Effector memory CD8-positive, alpha-beta T cell (primary cell): ENCODE measurements at places on chromosomes 5 and 9.
A peak's percentile ranks its signal among the peaks of the same experiment; 100 is the strongest.

DNA sequence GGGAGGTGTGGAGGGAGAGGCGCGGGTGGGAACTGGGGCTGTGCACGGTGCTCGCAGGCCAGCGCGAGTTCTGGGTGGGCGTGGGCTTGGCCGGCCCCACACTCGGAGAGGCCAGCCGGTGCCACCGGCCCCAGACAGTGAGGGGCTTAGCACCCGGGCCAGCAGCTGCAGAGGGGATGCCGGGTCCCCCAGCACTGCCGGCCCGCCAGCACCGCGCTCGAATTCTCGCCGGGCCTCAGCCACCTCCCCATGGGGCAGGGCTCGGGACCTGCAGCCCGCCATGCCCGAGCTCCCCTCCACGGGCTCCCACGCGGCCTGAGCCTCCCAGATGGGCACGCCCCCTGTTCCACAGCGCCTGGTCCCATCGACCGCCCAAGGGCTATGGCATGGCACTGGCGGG, 104.6 kb downstream of the GLIS3 start:
- H3K4me1 ChIP-seq = peaks cover 1% of the 10 kb centered on the region
- no peaks in the 10 kb centered on the region for H3K36me3 ChIP-seq
- H3K27ac ChIP-seq = no peak overlapping the region

GRCh38 chr5:652773-653350, 40.3 kb downstream of the TPPP start:
- H3K36me3 ChIP-seq = peaks cover 23% of the 10 kb centered on the region
- no peak overlapping the region for H3K4me3 ChIP-seq
- H3K4me1 ChIP-seq = no peaks in the 10 kb centered on the region
- H3K27ac ChIP-seq = peak overlapping the region; percentile 35
- no peaks in the 10 kb centered on the region for H3K27me3 ChIP-seq

GRCh38 chr9:135960411-135961276, 529 bp downstream of the UBAC1 start:
- peak overlapping the region; percentile 91 for H3K27ac ChIP-seq
- H3K36me3 ChIP-seq = peaks cover 10% of the 10 kb centered on the region
- H3K4me1 ChIP-seq = peaks cover 16% of the 10 kb centered on the region
- H3K27me3 ChIP-seq = peaks cover 10% of the 10 kb centered on the region
- peak overlapping the region; percentile 89 for H3K4me3 ChIP-seq

DNA sequence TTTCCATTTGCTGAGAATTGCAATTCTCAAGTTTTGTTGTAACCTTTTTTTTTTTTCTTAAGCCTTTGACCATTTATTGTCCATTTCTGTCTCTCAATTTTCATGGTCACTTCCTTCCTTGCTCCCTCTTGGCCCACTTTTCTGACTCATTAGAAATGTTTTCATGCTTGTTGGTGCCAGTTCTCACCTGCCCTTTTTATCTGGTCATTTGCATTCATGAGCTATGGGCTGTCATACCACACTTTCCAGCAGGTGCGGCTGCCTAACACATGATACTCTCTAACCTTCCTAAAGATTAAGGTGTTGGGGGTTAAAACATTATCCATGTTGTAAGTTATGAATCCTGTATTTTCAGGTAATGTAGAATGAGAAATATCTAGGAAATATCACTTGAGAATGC, 150.5 kb upstream of the TLX3 start:
- H3K4me3 ChIP-seq = no peak overlapping the region
- no peaks in the 10 kb centered on the region for H3K36me3 ChIP-seq
- no peaks in the 10 kb centered on the region for H3K4me1 ChIP-seq
- no peak for DNase-seq

DNA sequence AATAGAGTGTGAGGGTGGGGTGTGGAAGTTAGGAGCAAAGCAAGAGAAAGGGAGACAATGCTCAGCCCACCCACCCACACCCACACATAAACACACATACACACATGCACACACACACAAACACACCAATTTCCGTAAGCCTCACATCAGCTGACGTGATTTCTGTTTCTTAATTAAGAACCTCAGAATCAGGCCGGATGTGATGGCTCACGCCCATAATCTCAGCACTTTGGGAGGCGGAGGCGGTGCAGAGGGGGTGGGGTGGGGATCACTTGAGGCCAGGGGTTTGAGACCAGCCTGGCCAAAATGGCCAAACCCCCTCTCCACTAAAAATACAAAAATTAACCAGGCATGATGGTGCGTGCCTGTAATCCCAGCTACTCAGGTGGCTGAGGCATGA, 26.4 kb upstream of the PIK3R1 start:
- peak; percentile 10 for DNase-seq
- peak overlapping the region; percentile 4 for H3K4me3 ChIP-seq
- H3K36me3 ChIP-seq = no peaks in the 10 kb centered on the region
- H3K4me1 ChIP-seq = no peaks in the 10 kb centered on the region
- H3K27ac ChIP-seq = no peak overlapping the region

GRCh38 chr9:122200960-122201595, 27.7 kb downstream of the LHX6 start:
- no peak for DNase-seq
- H3K36me3 ChIP-seq = no peaks in the 10 kb centered on the region
- peaks cover 21% of the 10 kb centered on the region for H3K27me3 ChIP-seq
- H3K27ac ChIP-seq = no peak overlapping the region
- no peak overlapping the region for H3K4me3 ChIP-seq

- no peaks in the 10 kb centered on the region for H3K36me3 ChIP-seq
- DNase-seq = no peak
- peaks cover under 1% of the 10 kb centered on the region for H3K4me1 ChIP-seq
- no peak overlapping the region for H3K27ac ChIP-seq
- H3K27me3 ChIP-seq = no peaks in the 10 kb centered on the region
Observed at GRCh38 chr5:131812371-131813160, 15.7 kb upstream of the FNIP1 start.

DNA sequence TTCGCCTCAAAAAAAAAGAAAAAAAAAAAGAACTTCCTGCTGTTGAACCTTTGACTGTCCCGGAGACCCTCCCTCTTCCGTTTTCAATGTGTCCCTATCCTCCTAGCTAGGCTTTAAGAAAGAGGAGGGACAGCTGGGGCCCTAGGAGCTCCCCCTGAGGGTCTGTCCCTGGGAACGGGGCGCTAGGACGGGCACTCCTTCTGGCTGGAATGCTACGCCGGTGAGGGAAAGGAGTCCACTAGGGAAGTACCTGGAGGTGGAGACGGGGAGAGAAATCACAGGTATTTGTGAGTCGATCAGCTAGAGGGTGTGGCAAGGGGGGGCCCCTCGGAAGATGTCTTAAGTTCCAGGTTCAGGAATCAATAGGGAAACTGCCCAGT, 4.6 kb downstream of the SIT1 start:
- H3K36me3 ChIP-seq = peaks cover 33% of the 10 kb centered on the region
- H3K27ac ChIP-seq = peak overlapping the region; percentile 96
- DNase-seq = no peak
- peak overlapping the region; percentile 91 for H3K4me3 ChIP-seq

DNA sequence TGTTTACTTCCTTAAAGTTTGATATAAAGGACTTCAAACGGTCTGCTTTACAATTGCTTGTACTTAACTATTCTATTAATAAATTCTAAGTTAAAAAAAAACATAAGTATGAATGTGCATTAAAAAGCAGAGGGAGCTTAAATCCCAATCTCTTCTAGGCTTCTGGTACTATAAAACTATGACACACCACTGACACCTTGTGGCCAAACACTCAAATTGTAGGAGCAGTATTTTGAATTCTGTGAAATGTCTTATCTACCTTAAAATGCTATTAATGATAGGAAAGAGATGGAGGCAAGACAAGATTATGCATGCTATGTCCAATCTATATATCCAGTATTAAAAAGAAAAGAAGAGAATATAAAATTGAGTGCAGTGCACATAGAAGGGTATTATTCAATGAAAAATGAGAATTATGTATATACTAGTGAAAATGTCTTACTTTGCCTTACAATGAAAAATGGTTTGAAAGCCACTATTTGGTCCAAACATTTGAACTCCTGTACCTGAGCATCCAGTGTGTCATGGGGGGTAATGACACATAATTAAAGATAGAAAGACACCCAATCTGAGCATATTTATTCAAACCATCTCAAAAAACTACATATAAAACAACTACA, 87.6 kb downstream of the ERP44 start:
- no peaks in the 10 kb centered on the region for H3K4me1 ChIP-seq
- no peak overlapping the region for H3K4me3 ChIP-seq
- peaks cover 25% of the 10 kb centered on the region for H3K36me3 ChIP-seq
- no peaks in the 10 kb centered on the region for H3K27me3 ChIP-seq
- no peak overlapping the region for H3K27ac ChIP-seq

DNA sequence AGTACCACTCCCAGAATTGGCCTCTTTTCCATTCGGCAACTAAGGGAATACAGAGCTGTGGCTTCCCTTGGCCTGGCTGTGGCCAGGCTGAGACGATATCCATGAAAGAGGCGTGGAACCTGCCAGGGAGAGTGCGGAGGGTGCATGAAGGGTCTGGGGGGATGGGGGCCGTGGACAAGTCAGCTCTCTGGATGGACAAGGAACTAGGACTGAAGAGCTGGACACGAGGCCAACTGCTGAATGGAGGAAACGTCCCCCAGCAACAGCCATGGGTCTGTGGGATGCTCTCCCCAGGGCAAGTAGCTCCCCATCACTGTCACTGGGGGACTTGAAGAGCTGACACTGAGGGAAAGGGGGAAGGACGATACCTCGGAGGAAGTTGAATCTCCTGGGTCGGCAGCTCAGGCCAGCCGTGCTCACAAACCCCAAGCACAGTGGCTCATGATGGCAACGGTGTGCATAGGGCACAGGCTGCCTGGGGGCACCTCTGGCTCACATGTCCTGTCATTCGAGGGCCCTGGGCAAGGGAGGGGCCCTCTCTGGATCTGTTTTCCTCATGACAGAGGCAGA, 4.1 kb upstream of the OLFM1 start:
- DNase-seq = no peak
- no peaks in the 10 kb centered on the region for H3K36me3 ChIP-seq
- peaks cover 51% of the 10 kb centered on the region for H3K27me3 ChIP-seq
- no peak overlapping the region for H3K4me3 ChIP-seq
- H3K27ac ChIP-seq = no peak overlapping the region
- H3K4me1 ChIP-seq = peaks cover 5% of the 10 kb centered on the region

- H3K27ac ChIP-seq = no peak overlapping the region
- no peak for DNase-seq
- H3K36me3 ChIP-seq = no peaks in the 10 kb centered on the region
- H3K27me3 ChIP-seq = no peaks in the 10 kb centered on the region
Observed at GRCh38 chr5:56291661-56292374, 58.7 kb upstream of the ANKRD55 start.

DNA sequence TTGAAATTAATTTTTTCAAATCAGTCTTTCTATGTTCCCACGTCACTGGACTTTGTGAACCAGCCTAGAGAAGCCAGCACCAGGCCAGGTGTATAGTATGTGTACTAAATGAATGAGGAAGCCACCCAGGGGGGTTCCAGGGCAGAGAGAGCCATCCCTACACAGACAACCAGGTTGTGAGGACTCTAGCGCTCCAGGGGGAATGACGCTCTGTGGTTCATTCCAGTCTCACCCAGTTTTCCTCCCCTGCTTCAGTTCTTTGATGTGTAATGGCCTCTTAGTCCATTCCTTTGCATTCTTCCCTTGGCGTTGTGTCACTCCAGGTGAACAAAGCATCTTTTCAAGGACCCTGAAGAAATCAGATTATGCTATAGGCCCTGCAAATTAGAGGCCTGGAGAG, 330.6 kb downstream of the NSG2 start:
- H3K4me3 ChIP-seq = no peak overlapping the region
- no peak overlapping the region for H3K27ac ChIP-seq
- no peak for DNase-seq
- no peaks in the 10 kb centered on the region for H3K36me3 ChIP-seq
- no peaks in the 10 kb centered on the region for H3K27me3 ChIP-seq

- peak overlapping the region; percentile 90 for H3K4me3 ChIP-seq
- DNase-seq = no peak
- H3K27me3 ChIP-seq = no peaks in the 10 kb centered on the region
- H3K27ac ChIP-seq = peak overlapping the region; percentile 96
- H3K4me1 ChIP-seq = peaks cover 49% of the 10 kb centered on the region
Observed at GRCh38 chr5:99033014-99033900, 104.5 kb upstream of the CHD1 start.

GRCh38 chr9:20805766-20806165, 121.7 kb downstream of the FOCAD start:
- H3K4me1 ChIP-seq = no peaks in the 10 kb centered on the region
- no peaks in the 10 kb centered on the region for H3K36me3 ChIP-seq
- no peak for DNase-seq
- H3K27me3 ChIP-seq = no peaks in the 10 kb centered on the region
- H3K4me3 ChIP-seq = no peak overlapping the region

DNA sequence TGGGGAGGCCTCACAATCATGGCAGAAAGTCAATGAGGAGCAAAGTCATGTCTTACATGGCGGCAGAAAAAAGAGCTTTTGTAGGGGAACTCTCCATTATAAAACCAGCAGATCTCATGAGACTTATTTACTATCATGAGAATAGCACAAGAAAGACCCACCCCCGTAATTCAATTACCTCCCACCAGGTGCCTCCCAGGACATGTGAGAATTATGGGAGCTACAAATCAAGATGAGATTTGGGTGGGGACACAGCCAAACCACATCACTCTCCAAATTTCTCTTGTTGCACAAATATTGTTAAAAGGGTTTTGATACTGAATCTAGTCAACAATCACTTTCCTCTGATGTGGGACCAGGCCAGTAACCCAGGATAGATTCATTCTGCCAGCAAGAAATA, 1176.1 kb downstream of the CDH9 start:
- DNase-seq = no peak
- H3K27ac ChIP-seq = no peak overlapping the region
- H3K36me3 ChIP-seq = no peaks in the 10 kb centered on the region
- no peaks in the 10 kb centered on the region for H3K27me3 ChIP-seq
- no peak overlapping the region for H3K4me3 ChIP-seq

GRCh38 chr5:55471468-55471867, 63.3 kb downstream of the PLPP1 start:
- no peaks in the 10 kb centered on the region for H3K4me1 ChIP-seq
- H3K27me3 ChIP-seq = no peaks in the 10 kb centered on the region
- DNase-seq = no peak
- no peak overlapping the region for H3K4me3 ChIP-seq
- peaks cover 2% of the 10 kb centered on the region for H3K36me3 ChIP-seq
- H3K27ac ChIP-seq = no peak overlapping the region

- H3K27me3 ChIP-seq = peaks cover 12% of the 10 kb centered on the region
- no peaks in the 10 kb centered on the region for H3K36me3 ChIP-seq
- H3K4me1 ChIP-seq = no peaks in the 10 kb centered on the region
- H3K27ac ChIP-seq = no peak overlapping the region
- DNase-seq = no peak
- H3K4me3 ChIP-seq = no peak overlapping the region
Observed at GRCh38 chr5:78716206-78716605, 67.6 kb upstream of the LHFPL2 start.

- H3K4me1 ChIP-seq = no peaks in the 10 kb centered on the region
- H3K4me3 ChIP-seq = no peak overlapping the region
- H3K27ac ChIP-seq = no peak overlapping the region
- peaks cover 52% of the 10 kb centered on the region for H3K27me3 ChIP-seq
- DNase-seq = no peak
Observed at GRCh38 chr5:115480271-115480670, 64.3 kb downstream of the FEM1C start.

GRCh38 chr9:79215821-79216220, 355.9 kb upstream of the TLE4 start:
- no peaks in the 10 kb centered on the region for H3K4me1 ChIP-seq
- no peak overlapping the region for H3K4me3 ChIP-seq

GRCh38 chr5:150503977-150504620, 3.8 kb upstream of the NDST1 start:
- peaks cover 4% of the 10 kb centered on the region for H3K36me3 ChIP-seq
- H3K4me3 ChIP-seq = no peak overlapping the region
- peaks cover 4% of the 10 kb centered on the region for H3K27me3 ChIP-seq

- H3K4me3 ChIP-seq = no peak overlapping the region
- H3K27ac ChIP-seq = no peak overlapping the region
- no peaks in the 10 kb centered on the region for H3K4me1 ChIP-seq
- H3K27me3 ChIP-seq = peaks cover 12% of the 10 kb centered on the region
- peaks cover 8% of the 10 kb centered on the region for H3K36me3 ChIP-seq
Observed at GRCh38 chr9:36870960-36871359, 163.1 kb downstream of the PAX5 start.
